ENCODE measurements at places on chromosomes 1 and 21.
A peak's percentile ranks its signal among the peaks of the same experiment; 100 is the strongest.

DNA sequence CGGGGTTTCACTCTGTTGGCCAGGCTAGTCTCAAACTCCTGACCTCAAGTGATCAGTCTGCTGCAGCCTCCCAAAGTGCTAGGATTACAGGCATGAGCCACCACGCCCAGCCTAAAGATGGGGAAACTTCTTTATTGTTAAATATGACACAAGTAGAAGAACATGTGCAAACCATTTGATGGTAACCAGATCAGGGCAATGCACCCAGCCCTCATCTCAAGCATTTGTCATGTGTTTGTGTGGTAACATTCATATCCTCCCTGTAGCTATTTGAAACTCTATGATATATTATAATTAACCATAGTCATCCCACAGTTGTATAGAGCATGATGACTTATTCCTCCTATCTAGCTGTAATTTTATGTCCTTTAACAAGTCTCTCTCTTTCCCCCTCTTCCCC lies 119.5 kb upstream of the TMPRSS2 start:
- DNase-seq: no peak

- DNase-seq: no peak
Observed at GRCh38 chr21:41764558-41765419, 2.1 kb downstream of the RIPK4 start.

- peak; percentile 63 for DNase-seq
Observed at GRCh38 chr1:95888941-95889390, 655.0 kb downstream of the RWDD3 start.

- DNase-seq: no peak
Observed at GRCh38 chr1:71561206-71561605, 480.4 kb upstream of the ZRANB2 start.

DNA sequence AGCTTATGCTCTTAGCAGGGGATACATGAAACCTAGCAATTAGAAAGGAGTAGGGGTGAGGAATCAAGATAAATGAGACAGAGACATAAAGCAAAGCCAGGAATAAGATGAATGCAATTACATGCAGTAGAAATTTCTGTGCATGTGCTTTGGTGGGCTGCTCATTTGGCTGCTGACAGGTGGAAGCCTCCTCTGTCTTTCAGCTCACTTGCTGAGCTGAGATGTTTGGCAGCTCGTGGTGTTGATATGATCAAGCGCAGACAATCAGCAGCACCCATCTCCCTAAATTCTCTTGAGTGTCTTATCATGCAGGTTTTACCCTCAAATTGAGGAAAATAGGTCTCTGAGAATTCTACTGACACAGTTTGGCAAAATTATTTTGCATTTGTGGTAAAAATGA lies 108.3 kb upstream of the CD34 start:
- DNase-seq: no peak

GRCh38 chr1:70355920-70356319 lies 1.4 kb upstream of the ANKRD13C start:
- DNase-seq: no peak

DNA sequence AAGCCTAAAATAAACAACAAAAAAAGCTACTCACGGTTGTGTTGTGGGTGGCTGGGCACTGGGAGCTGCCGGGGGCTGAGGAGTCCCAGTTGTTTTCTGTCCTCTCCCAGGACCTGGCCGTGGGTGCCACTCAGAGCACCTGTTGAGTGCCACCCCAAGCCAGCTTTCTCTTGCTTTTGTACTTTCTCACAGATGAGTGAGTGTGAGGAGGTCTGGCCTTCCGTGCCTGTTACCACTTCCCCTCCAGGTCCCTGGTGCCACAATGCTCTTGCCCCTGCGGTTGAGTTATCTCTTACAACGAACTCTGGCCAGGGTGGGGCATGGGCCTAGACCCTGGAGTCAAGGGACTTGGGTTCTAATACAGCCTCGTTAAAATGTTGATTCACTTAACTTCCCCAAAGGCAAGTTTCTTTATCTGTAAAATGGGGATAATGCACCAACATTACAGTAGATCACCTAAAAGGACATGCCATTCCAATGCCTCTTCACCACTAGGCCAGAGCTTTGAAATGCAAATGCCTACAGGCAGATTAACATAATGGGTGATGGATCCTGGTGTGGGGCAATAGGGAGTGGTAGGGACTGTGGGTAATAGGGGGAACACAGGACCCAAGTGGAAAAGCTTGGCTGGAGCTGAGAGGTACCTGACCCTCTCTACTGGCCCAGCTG lies at the start of gene CNR2:
CNR2 (minus strand) TSS at position 151 of the 669 bp plus-strand sequence. CDS start 37,745 bp downstream, outside the sequence.
- no peak for DNase-seq

GRCh38 chr21:42695697-42696380 lies 42.4 kb downstream of the PDE9A start:
- DNase-seq: peak; percentile 74

- peak; percentile 7 for DNase-seq
Observed at GRCh38 chr1:59669752-59670312, 144.9 kb upstream of the HOOK1 start.

DNA sequence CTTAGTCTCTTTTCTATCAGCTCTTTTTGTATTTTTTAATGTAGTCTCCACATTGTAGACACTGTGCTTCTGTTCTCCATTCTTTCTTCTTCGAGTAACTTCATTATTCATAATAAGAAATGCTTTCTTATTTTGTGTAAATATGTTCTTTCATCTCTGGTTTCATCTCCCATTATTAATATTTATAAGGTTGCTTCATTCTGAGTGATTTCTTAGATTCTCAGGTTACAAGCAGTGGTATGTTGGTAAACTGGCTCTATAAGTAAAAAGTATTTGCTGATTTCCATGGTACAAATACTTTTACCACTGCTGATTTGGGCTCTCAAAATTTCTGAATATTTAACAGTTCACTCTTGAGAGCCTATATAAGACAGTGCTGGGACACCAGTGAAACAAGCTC lies 81.3 kb downstream of the CDC14A start:
- DNase-seq: no peak
